ENCODE measurements at places on chromosomes 2 and 18. TPM values are rescaled to one million over a fixed set of nuclear protein-coding genes. Genes with fewer than 3 reads are reported as not detected.

DNA sequence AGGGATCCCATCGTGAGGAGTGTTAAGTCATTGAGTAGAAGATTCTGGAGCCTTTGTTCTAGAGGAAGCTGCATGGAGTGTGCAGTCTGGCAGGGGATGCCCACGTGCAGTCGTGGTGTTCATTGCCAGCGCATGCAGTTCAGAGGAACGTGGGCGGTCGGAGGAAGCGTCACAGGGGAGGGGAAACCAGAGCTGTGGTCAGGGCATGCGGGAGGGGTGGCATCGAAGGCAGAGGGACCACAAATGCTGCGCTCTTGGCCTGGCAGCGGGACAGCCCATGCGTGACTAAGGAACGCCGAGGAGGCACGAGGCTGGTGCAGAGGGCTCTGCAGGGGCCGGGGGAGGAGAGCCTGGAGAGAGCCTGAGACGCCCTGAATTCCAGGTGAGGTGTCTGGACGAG lies 141.1 kb downstream of the KLHL29 start:
- no peak for DNase-seq

- no peak for DNase-seq
These were observed 142.7 kb upstream of the DOK6 start for GRCh38 chr18:69257861-69258458.

- no peak for DNase-seq
These were observed 64.7 kb upstream of the ST3GAL5 start for GRCh38 chr2:85953476-85953875.

DNA sequence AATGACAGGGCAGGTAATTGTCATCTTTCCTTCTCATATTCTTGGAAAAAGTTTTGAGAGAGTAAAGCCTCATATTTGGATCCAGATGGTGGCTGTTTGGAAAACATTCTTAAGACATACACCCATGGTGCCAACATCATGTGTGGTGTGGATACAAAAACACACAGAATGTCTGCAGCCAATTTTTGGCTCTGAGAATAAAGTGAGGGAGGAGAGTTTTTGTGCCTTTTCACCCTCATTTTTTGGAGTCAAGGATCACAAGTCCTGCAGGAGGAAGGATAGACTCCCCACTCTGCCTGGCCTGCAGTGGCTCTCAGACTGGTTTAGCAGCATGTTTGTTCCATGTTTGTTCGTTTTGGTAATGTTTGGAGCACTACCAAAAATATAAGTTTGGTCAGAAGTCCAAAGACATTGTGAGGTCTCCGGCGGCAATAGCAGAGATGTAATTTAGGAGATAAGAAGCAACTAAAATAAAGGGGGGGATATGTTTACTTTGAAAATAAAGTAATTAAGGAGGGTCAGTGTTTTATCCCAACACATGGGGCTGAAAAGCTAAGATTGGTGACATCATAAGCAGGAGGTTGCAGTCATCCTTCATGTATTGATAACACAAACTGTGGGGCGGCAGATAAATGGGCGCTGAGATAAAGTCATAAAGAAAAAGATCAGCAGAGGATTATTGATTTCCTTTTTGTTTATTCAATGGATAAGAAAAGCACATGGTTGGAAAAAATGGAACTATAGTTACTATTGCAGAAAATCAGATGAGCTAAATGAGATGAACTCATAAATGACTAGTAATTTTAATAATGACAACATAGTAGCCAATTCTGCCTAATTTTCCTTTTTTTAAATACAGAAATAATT lies 655 bp downstream of the NOSTRIN start:
- DNase-seq: no peak

Gene PSMA8
- total RNA-seq: not detected

Gene TTC27
- 12.4 TPM for total RNA-seq

DNA sequence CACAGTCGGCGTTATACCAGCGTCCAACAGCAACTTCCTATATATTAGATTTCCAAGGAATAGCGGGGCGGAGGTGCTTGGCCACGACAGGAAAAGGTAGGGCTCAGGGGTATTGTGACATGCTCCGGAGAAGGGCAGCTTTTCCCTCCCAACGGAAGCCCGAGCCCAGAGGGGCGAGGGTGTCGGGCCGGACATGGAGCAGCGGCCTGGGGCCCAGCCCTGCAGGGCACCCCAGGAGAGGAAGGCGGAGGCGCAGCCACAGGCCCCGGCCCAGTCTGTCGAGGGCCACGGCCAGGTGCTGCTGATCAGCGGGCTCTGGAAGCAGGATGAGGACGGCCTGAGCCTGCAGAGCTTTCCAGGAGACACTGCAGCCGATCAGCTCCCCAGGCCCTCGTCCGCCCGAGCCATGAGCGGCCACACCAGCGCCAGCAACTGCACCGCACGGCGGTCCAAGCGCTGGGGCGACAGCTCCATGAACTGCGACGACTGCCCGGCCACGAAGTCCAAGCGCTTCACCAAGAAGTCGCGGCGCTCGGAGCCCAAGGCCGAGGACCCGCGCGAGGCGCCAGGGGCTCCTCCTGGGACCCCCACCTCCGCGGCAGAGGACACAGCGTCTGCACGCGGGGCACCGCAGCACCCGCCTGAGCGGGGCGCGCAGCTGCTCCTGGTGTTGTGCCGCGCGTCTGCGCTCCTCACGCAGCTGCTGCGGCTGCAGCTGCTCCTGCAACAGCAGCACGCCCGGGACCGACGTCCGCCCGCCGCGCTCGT lies 5.6 kb upstream of the SPATA3 start:
- DNase-seq: no peak

GRCh38 chr2:24337890-24338289 lies 22.4 kb downstream of the ITSN2 start:
- no peak for DNase-seq

GRCh38 chr2:116510117-116510671 lies 1304.3 kb upstream of the DDX18 start:
- no peak for DNase-seq

Gene GULP1
- 18.8 TPM for total RNA-seq

Gene WDCP
- total RNA-seq: 3.9 TPM

DNA sequence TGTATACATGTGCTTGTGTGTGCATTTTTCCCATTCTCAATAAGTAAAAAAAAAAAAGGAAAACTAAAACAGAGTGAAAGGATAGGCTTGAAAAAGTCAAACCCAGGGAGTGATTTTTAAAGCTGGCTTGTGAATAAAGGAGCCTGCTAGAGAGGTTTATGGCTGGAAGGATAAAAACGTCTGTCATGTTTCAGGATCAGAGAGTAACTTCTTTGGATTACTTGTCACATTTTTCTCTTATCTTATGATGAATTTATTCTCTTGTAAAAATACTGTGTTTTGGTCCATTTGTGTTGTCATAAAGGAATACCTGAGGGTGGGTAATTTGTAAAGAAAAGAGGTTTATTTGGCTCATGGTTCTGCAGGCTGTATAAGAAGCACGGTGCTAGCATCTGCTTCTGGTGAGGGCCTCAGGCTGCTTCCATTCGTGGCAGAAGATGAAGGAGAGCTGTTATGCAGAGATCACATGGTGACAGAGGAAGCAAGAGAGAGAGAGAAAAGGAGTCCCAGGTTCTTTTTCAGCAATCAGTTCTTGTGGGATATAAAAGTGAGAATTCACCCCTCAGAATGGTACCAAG lies 89.1 kb downstream of the OSBPL6 start:
- no peak for DNase-seq

DNA sequence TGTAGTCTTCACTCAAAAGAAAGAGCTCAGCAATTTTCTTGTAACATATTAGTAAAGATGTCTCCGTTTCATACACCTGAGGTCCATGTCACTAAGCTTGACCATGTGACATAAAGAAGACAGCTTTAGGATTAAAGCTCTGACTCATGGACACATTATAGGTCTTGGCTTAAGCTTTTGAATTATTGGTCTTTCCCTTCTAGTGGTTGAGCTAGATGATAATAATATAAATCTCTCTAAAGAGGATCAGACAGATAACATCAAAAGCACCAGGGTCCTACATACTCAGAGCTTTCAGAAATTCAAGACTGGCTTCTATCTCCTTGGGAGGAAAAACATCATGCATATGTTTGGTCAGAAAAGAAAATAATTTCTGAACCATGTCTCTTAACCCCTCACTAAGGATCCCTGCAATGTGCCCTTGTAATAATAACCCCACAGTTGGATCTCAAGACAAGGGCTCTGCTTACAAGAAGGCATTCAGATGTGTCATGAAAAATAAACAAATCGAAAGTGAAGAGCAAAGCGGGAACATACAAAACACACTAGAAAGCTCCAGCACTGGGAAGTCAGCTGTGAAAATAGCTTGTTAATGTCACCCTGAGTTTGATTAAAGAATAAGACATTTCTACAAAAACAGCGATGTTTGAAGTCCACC lies 174.5 kb downstream of the PID1 start:
- DNase-seq: no peak

DNA sequence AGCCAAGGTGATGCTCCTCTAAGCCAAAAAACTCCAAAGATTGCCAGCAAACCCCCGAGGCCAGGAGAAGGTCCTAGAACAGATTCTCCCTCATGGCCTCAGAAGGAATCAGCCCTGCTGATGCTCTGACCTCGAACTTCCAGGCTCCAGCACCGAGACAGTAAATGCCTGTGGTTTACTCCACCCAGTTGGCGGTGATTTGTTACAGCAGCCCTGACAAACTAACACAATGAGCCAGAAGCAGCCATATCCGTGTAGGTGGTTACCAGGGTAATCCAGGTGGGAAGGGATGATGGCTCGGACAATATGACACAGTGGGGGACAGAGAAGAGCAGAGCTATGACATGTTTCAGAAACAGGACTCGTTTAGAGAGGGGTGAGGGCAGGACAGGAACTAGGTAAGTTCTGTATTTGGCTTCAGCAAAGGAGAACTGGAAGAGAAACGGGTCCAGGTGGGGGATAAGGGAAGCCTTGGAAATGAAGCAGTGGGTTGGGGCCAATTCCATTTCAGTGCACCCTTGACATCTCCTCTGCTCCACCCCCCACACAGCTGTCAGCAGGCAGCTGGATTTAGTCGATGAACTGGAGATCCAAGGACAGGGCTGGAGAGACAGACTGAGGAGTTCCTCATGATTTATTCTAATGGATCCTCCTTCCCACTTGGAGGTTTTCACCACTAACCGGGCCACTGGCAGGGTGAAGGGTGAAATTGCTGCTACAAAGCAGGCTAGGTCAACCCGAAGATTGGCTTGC lies 179.7 kb upstream of the SH3BP4 start:
- DNase-seq: no peak

Gene KLHL30
- 0.28 TPM for total RNA-seq

- DNase-seq: no peak
These were observed 74.4 kb upstream of the CYP20A1 start for GRCh38 chr2:203164311-203164935.

Gene RMND5A
- 26.4 TPM for total RNA-seq

DNA sequence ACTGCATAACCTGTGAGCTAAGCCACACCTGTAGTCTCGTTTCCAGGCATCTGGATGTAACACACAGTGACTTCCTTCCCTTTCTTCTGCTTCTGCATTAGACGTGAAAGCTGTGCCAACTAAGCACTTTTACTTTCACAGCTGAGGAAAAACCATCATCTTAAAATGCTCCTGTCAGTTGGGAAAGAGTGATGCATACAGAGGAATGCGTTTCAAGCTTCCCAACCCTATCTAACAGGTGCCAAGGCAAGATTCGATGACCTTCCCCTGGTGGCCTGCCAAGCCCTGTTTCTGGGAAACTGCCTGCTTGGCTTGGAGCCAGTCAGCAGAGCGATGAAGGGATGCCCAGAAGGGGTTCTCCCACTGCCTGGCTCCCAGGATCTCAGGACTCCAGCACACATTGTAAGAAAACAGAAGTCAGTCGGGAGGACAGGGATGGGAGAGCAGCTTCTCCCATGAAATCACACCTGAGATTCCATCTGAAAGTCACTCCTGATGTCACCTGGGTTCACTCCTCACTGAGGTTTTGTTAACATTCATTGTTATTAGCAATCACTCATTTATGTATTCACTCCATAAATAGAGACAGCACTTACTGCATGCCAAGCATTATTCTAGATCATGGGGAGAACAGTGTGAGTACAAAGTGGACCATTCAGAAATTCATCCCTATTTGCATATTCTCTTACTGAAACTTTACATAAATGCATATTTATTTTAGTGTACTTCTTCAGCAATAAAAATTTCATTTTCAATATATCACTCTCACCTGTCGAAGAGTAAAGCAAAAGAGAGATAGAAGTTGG lies 64.1 kb downstream of the DTNA start:
- DNase-seq: no peak

- no peak for DNase-seq
These were observed 36.4 kb downstream of the COL5A2 start for GRCh38 chr2:189142893-189143759.

Gene ACMSD
- not detected for total RNA-seq

GRCh38 chr18:9482790-9483189 lies 7.5 kb downstream of the RALBP1 start:
- no peak for DNase-seq

- no peak for DNase-seq
These were observed 139.2 kb downstream of the CCDC102B start for GRCh38 chr18:68937029-68937599.

Gene TMEM37
- 542 TPM for total RNA-seq

DNA sequence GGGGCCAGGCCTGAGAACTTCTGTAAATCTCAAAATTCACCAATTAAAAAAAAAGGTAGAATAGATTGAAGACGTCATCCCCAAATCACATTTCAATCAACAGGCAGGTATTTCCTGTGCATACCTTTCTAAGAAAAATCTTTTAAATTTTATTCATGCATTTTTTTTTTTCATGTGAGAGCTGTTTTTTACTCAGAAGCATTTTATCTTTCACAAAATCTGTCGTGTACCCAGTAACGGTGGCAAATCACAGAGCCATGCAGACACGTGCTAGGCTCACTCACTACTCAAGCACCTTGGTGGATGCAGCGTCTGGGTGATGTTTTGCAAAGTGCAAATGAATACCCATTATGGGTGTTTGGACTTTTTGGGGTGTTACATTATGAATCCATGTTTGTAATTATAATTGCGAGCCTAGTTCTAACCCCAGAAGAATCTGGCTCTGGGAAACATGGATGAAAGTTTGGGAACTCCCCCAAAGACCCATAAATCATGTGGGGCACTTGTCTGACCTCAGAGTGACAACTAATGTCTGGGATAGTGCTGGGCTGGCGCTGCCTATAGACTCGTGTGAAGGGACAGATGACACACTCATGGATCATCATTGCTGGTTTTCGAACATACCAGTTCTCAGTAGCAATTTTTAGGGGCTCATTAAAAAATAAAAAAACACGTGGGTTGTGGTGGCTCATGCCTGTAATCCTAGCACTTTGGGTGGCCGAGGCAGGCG lies 335.2 kb downstream of the LPIN1 start:
- DNase-seq: no peak

DNA sequence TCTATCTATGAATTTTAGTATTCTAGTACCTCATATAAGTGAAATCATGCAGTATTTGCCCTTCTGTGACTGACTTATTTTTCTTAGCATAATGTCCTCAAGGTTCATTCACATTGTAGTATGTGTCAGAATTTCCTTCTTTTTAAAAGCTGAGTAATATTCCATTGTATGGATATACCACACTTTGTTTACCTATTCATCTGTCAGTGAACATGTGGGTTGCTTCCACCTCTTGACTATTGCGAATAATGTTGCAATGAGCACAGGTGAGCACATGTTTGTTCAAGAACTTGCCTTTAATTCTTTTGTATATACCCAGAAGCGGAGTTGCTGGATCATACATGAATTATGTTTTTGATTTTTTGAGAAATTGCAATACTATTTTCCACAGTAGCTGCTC lies 187.4 kb upstream of the RBMS1 start:
- no peak for DNase-seq

- no peak for DNase-seq
These were observed 68.9 kb upstream of the DNER start for GRCh38 chr2:229783108-229783721.

- DNase-seq: no peak
These were observed 3.5 kb downstream of the SNTG2 start for GRCh38 chr2:953975-954686.

GRCh38 chr2:111118981-111119821 lies 1.5 kb upstream of the BCL2L11 start:
- peak; percentile 40 for DNase-seq

GRCh38 chr2:203734276-203734983 lies 28.0 kb downstream of the CD28 start:
- no peak for DNase-seq
